ENCODE measurements at places on chromosomes 1 and 21. TPM values are rescaled to one million over a fixed set of nuclear protein-coding genes. Genes with fewer than 3 reads are reported as not detected.

The HMCN1 gene
- polyA plus RNA-seq = 0.06 TPM

The PGLYRP4 gene
- 0.44 TPM for polyA plus RNA-seq

The CD101 gene
- polyA plus RNA-seq = 1.3 TPM

The TRIM67 gene
- not detected for polyA plus RNA-seq

The LCE6A gene
- 0.23 TPM for polyA plus RNA-seq

The CD1E gene
- not detected for polyA plus RNA-seq

The LRP8 gene
- 7.3 TPM for polyA plus RNA-seq

Data from foreskin keratinocyte (primary cell).